Thyroid gland (tissue), 4 donors: ENCODE measurements at places on chromosomes 7 and 10. TPM values are rescaled to one million over a fixed set of nuclear protein-coding genes. Genes with fewer than 3 reads are reported as not detected.
A peak's percentile ranks its signal among the peaks of the same experiment; 100 is the strongest.

H2BK1 gene
- total RNA-seq, result not detected

ADAMTS14 gene
- not detected for total RNA-seq

NPC1L1 gene
- not detected for total RNA-seq

ZNF786 gene
- total RNA-seq, result 9.9 TPM

FAM13C gene
- 14.2 TPM for total RNA-seq

PDZD7 gene
- 0.24 TPM for total RNA-seq

LIPK gene
- total RNA-seq, result not detected

- no peaks in the 10 kb centered on the region for H3K36me3 ChIP-seq
- H3K27me3 ChIP-seq, result no peaks in the 10 kb centered on the region
- no peak overlapping the region for H3K4me3 ChIP-seq
- no peak overlapping the region for H3K27ac ChIP-seq
- no peaks in the 10 kb centered on the region for H3K4me1 ChIP-seq
These were observed 17.1 kb upstream of the STK17A start for GRCh38 chr7:43565786-43566185.

DNA sequence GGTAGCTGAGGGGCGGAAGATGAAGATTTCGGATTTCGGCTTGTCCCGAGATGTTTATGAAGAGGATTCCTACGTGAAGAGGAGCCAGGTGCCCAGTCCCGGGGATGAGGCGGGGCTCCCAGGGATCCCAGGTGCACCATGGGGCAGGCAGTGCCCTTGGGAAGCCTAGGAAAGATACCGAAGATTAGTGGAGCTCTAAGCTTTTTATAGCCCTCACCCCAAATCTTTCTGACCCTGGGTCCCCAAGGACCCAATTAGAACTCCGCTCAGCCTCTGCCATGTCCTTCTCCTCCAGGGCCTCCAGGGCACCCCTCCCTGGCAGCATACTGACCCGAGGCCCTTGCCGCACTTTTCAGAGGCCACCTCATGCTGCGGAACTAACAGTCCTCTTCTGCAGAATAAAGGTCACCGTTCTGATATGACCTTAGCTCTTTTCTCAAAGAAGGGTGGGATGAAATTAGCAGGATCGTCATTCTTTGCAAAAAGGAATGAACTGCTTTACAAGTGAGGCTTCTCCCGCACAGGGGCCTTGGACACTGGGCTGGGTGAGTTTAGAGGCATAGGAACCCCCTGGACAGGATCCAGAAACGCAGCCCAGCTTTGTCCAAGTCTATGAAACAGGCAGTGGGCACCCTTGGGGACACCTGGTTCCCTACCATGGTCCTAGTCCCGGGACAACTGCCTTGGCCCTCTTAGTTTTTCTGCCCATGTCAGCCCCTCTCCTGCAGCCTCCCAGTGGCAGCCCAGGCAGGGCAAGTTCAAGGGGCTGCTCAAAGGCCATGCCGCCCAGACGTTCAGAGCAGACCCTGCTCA lies 17.9 kb upstream of the CSGALNACT2 start:
- no peaks in the 10 kb centered on the region for H3K27me3 ChIP-seq
- no peak for DNase-seq
- H3K27ac ChIP-seq, result no peak overlapping the region
- no peak overlapping the region for H3K4me3 ChIP-seq
- no peaks in the 10 kb centered on the region for H3K4me1 ChIP-seq
- H3K36me3 ChIP-seq, result no peaks in the 10 kb centered on the region

DNA sequence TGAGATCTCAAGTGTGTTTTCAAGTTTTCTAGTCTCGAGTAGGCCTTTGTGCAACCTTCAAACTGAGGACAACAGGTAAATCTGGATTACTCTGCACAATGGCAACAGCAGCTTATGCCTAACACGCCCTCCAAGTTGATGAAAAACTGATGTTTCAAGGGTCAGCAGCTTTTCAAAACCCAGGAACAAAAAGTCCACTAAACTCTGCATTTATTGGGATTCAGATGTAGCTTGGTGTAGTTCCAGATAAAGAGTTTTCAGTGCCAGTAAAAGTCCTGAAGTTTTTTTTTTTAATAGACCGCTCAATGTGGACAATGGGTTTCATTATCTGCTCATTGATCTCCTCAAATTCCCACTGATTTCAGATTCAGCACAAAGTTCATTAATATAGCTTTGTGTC lies 259.3 kb downstream of the GLI3 start:
- H3K4me1 ChIP-seq, result peaks cover 49% of the 10 kb centered on the region
- peak overlapping the region; percentile 68 for H3K27ac ChIP-seq
- H3K36me3 ChIP-seq, result no peaks in the 10 kb centered on the region
- no peaks in the 10 kb centered on the region for H3K27me3 ChIP-seq

DNA sequence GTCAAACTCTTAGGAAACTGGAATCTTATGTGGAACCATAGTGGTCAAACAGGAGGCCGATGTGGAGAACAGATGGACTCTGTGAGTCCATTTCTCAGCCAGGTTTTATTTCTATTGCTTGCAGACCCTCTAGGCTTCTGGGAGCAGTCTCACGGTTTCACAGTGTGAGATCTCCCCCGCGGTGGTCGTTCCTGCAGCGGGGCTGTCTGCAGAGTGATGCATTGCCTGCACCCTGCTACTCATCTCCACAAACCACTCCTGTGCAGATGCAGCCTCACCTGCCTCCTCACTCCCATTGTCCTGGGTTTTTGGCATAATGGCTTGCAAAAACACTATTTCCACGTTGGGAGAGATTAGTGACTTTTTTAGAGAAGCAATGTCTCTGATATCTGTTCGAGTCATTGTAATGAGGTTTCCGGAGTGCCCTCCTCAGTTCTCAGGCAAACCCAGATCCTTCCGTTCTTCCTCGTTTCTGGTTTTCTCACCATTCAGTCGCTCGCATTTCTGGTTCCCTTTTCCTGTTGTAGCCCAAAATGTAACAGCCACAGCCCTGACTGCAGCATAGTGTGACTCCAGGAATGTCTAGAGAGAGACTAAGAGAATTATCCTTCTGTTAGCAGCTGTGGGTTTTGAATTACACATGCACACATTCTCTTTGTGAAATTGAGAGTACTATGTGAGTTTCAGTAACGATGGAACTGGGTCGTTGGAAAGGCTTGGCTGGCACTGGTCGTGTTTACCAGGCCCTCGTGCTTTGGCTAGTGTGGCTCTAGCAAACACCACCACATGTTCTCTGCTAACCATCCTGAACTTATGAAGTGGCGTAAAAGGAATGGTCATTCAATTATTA lies 30.2 kb downstream of the ACADSB start:
- H3K36me3 ChIP-seq, result no peaks in the 10 kb centered on the region
- no peak for DNase-seq
- no peak overlapping the region for H3K4me3 ChIP-seq

DNA sequence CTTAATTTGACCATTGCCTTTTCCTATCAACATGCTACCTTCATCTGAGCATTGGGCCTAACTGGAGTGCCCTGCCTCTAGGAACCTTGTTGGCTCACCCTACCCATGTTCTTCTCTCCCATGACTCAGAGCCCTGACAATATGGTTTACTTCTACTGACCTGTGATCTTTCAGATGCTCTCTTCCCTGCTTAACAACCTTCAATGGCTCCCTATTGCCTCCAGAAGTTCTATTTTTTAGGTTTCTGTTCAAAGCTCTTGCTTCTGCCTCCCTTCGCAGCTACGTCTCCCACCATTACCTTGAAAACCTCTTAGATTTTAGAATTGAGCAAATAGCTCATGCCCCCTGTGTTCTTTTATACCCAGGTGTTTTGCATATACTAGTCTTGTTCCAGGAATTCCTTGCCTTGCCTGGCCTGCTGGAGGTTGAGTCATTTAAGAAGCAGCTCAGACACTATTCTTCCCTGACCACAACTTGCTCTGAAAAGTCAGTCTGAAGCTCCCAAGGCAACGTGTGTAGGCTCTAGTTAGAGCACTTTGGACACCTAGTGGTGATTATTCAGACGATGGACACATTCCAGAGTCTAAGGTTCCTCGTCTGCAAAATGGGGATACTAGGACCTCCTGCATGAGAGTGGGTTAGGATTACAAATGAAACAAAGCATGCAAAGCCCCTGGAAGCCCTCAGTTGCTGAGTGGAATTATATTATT lies 64.4 kb upstream of the EMX2 start:
- no peak for DNase-seq
- no peaks in the 10 kb centered on the region for H3K4me1 ChIP-seq
- no peaks in the 10 kb centered on the region for H3K36me3 ChIP-seq
- H3K27ac ChIP-seq, result no peak overlapping the region
- H3K27me3 ChIP-seq, result no peaks in the 10 kb centered on the region

DNA sequence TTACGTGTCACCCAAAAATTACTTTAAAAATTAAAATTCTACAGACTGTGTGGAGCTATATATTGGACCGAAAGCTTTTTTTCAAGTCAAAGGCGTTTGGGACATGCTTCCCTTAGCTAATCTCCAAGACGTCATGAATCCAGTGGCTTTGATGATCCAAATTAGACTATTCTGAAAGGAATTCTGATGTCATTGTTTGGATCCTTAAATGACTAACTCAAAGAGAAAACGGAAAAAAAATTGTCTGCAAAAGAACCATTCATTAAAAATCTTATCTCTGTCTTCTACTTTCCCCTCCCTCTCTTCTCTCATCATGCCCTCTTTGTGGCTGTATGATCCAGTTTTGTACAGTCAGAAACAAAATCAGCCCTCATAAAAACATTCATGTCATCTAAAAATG lies 161.8 kb downstream of the ETV1 start:
- no peak overlapping the region for H3K27ac ChIP-seq
- no peak overlapping the region for H3K4me3 ChIP-seq
- H3K4me1 ChIP-seq, result no peaks in the 10 kb centered on the region
- no peaks in the 10 kb centered on the region for H3K36me3 ChIP-seq
- DNase-seq, result no peak

- no peak overlapping the region for H3K27ac ChIP-seq
- no peak overlapping the region for H3K4me3 ChIP-seq
- H3K27me3 ChIP-seq, result no peaks in the 10 kb centered on the region
- H3K4me1 ChIP-seq, result no peaks in the 10 kb centered on the region
- DNase-seq, result no peak
These were observed 750.2 kb downstream of the XPNPEP1 start for GRCh38 chr10:109173121-109173520.

DNA sequence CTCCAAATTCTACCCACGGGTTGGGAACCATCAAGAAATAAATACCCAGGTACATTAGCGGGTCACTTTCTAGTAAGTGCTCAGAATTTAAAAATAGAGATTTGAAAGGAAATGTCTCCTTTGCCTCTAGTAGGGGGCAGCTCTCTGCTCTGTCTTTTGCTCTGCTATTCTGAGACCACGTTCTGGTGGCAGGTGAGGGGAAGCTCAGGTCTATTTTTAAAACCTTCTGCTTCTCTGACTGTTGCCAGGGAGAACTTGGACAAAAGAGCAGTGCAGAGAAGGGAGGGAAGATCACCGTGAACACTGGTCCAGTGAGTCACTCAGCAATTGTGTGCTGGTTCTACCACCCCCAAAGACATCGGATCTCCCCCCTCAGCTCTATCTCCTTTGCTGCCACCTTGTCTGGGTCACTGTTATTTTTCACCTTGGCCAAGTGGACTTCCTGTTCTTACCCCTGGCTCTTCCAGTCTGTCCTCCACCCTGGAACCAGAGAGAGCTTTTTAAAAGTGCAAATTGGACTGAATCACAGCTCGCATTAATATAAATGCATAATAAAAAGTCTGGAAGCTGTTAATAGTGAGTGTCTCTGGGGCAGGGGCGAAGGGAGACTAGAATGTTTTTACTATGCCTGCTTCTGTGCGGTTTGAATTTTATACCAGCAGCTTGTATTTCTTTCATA lies 72.4 kb upstream of the LOXL4 start:
- H3K27me3 ChIP-seq, result no peaks in the 10 kb centered on the region
- H3K4me1 ChIP-seq, result no peaks in the 10 kb centered on the region
- H3K4me3 ChIP-seq, result no peak overlapping the region
- no peak for DNase-seq
- H3K36me3 ChIP-seq, result no peaks in the 10 kb centered on the region
- H3K27ac ChIP-seq, result no peak overlapping the region

DNA sequence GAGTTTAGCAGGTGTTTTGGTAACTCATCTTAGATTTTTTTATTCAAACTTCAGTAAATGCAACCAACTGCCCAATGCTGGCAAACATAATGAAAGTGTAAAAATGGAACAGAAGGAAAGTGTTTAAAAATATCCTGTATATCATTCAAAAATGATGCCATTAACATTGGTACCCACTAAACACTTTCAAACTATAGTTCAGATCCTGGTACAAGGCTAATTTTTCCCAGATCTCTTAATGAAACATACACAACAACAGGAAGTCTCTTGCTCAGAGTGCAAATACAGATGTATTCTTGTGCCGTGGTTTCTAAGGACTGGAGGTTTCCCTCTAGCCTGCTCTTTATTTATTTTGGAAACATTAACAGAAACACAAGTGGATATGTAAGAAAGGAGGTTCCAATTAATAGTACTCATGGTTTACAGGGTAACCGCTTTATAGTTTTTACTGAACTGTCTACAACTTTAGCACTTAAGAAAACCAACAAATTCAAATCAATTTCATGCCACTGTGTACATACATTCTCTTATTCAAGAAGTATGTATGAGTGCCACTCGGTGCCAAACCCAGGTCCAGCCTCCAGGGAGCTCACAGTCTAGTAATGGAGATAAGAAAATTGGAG lies 176.0 kb upstream of the AKR1E2 start:
- no peak overlapping the region for H3K4me3 ChIP-seq
- peak overlapping the region; percentile 15 for H3K27ac ChIP-seq
- H3K36me3 ChIP-seq, result no peaks in the 10 kb centered on the region
- DNase-seq, result no peak
- H3K27me3 ChIP-seq, result no peaks in the 10 kb centered on the region
- peaks cover 3% of the 10 kb centered on the region for H3K4me1 ChIP-seq

GRCh38 chr7:119964065-119964464 lies 308.9 kb upstream of the KCND2 start:
- H3K36me3 ChIP-seq, result no peaks in the 10 kb centered on the region
- DNase-seq, result no peak
- no peak overlapping the region for H3K27ac ChIP-seq
- H3K4me3 ChIP-seq, result no peak overlapping the region

DNA sequence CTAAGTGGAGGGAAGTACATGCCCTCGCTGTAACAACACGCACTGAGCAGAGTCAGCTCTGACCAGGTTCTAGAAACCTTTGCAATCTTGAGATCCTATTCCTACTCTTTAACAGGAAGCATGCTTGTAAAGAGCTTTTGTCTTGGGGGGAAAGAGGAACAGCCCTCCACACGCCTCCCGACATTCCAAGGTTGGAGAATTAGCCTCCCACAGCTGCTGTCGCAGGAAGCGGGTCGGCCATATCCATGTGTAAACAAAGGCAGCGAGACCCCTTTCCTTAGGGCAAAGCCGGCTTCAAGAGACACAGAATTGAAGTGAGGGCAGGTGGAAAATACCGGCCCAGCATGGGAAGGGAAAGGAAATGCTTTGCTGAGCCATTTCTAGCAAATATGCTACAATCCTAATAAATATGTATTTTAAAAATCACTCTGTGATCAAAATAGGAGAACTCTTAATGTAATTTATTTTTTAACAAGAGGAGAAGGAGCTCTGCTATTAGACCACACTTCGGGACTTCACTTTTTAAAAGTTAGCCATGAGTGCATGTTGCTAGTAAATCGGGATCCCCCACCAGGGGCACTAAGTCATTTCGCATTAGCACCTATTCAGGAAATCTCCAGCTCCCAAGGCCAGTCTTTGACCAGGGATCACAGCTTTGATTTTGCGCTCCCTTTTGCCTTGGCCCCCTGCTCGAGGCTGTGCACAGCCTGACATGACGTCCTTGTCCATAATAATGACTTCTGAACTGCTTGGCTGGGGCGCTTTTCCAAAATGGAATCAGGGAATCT lies 55.9 kb downstream of the FAM204A start:
- no peak for DNase-seq
- H3K4me3 ChIP-seq, result no peak overlapping the region
- H3K36me3 ChIP-seq, result no peaks in the 10 kb centered on the region
- no peak overlapping the region for H3K27ac ChIP-seq
- H3K4me1 ChIP-seq, result no peaks in the 10 kb centered on the region

GRCh38 chr7:108425714-108426275 lies 30.4 kb downstream of the NRCAM start:
- no peak for DNase-seq
- H3K27me3 ChIP-seq, result no peaks in the 10 kb centered on the region
- H3K27ac ChIP-seq, result no peak overlapping the region
- H3K36me3 ChIP-seq, result no peaks in the 10 kb centered on the region
